Suprapubic skin (tissue), 4 donors: ENCODE measurements at places on chromosomes 16 and 17. TPM values are rescaled to one million over a fixed set of nuclear protein-coding genes. Genes with fewer than 3 reads are reported as not detected.

- no peaks in the 10 kb centered on the region for H3K27me3 ChIP-seq
- peaks cover 73% of the 10 kb centered on the region for H3K4me1 ChIP-seq
- H3K27ac ChIP-seq, result peak overlapping the region; percentile 99
- H3K4me3 ChIP-seq, result peak overlapping the region; percentile 91
Observed at GRCh38 chr17:2398655-2399571, 1.9 kb downstream of the MNT start.

- no peaks in the 10 kb centered on the region for H3K36me3 ChIP-seq
- peaks cover 5% of the 10 kb centered on the region for H3K27me3 ChIP-seq
- H3K4me3 ChIP-seq, result no peak overlapping the region
- no peak for DNase-seq
- peaks cover 30% of the 10 kb centered on the region for H3K4me1 ChIP-seq
Observed at GRCh38 chr17:41420134-41420533, 4.3 kb downstream of the KRT37 start.

GRCh38 chr16:89084814-89085612 is 8.6 kb upstream of the ACSF3 start:
- peaks cover 45% of the 10 kb centered on the region for H3K27me3 ChIP-seq
- no peaks in the 10 kb centered on the region for H3K4me1 ChIP-seq
- no peak overlapping the region for H3K4me3 ChIP-seq
- H3K36me3 ChIP-seq, result no peaks in the 10 kb centered on the region
- no peak overlapping the region for H3K27ac ChIP-seq

DNA sequence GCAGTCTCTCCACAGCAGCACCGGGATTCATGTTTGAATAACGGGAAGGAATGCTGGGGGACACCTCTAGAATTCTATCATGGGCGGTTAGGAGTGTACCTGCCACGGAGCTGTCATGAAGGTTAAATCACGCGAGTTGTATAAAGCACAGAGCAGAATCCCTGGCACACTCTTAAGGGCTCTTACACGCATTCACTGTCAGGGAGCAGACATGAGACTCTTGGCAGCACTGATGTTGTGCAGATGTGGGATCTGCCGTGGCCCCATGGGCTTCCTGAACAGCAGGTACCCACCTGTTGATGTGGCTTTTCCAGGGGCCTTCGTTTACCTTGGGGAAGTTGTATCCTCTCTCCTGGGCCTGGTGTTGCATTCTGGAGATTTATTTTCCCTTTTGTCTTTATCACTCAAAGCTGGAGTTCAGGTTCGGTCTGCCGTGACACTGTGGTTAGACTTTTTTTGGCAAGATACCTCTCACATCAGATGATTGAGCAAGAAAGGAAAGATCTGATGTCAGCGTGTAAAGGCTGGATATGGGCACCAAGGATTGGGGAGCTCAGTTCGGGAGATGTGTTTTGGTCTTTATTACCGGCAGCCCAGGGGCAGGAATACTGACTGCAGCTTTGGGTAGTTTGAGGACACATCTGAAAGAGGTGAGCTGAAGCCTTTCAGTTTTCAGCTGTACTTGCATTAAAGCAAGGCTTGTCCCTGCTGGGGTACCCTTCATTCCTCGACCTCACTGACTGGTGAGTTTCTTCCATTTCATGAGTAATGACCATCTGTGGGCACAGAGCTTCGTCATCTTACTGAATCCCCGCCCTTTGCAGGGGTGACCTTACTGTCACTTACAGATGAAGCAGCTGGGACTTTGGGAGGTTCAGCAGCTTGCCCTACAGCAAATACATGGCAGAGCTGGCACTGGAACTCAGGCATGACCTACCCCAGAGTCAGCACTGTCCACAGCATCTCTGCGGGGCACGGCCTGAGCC is 19.3 kb downstream of the KNOP1 start:
- no peak overlapping the region for H3K4me3 ChIP-seq
- peaks cover 56% of the 10 kb centered on the region for H3K4me1 ChIP-seq
- no peak for DNase-seq
- peak overlapping the region; percentile 85 for H3K27ac ChIP-seq

Gene FBXW10
- not detected for total RNA-seq

DNA sequence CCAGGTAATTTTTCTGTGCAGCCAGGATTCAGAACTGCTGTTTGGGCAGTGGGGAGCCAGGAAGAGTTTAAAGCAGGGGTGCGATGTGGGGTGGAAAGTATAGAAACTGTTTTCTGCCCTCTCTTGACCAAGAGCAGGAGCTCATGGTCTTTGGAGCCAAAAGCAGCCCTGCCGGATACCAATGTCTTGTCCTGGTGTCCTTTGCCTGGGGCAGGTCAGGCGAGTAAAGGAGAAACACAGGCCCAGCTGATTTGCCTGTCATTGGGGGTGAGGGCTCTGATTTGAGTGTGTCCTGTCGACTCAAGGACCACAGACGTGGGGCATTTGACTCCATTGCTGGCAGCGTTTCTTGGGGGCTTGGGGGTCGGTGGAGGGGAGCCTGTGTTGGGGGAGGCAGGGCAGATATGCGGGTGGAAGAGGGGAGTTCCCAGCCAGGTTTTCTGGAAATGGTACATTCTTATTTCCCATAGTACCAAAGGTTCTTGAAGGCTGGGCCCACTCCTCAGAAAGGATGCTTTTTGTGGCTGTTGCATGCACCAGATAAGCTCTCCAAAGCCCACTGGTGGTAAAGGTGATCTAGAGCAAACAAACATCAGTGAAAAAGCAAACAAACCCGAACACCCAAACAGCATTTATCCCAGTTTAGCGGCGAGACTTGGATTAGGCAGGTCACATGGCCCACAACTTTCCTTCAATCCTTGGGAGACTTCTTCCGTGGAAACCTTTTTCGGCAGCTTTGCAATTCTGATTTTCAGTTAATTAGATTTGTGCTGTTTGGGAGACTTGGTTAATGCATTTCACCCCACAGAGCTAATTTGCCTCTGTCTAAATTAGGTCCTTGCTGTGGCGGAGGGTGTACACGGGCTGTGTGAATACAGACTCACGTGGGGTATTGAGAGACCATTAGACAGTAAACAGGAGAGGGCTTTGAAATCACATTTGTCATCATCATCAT is 59.0 kb downstream of the MSI2 start:
- no peaks in the 10 kb centered on the region for H3K36me3 ChIP-seq
- no peaks in the 10 kb centered on the region for H3K27me3 ChIP-seq
- no peak overlapping the region for H3K4me3 ChIP-seq
- DNase-seq, result no peak

- no peaks in the 10 kb centered on the region for H3K36me3 ChIP-seq
- peaks cover 3% of the 10 kb centered on the region for H3K27me3 ChIP-seq
- no peak overlapping the region for H3K27ac ChIP-seq
Observed at GRCh38 chr16:20323591-20324117, 3.7 kb downstream of the GP2 start.

DNA sequence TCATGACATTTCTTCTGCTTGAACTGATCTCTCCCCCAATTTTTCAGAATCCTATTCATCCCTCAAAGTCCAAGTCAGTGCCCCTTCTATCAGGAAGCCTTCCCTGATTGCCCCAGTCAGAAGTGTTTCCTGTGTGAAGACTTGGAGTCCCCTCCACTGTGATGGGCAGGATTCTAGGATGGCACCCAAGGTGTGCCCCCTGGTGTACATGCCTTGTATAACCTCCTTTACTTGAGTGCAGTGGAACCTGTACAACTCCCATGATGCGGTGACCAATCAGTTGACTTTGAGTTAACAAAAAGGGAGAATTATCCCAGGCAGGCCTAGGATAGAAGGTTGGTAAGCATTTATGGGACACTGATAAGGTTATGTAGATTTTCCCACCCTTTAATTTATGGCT is 23.4 kb downstream of the MYH13 start:
- H3K27ac ChIP-seq, result no peak overlapping the region
- no peaks in the 10 kb centered on the region for H3K4me1 ChIP-seq
- H3K27me3 ChIP-seq, result no peaks in the 10 kb centered on the region
- H3K4me3 ChIP-seq, result no peak overlapping the region
- no peaks in the 10 kb centered on the region for H3K36me3 ChIP-seq

DNA sequence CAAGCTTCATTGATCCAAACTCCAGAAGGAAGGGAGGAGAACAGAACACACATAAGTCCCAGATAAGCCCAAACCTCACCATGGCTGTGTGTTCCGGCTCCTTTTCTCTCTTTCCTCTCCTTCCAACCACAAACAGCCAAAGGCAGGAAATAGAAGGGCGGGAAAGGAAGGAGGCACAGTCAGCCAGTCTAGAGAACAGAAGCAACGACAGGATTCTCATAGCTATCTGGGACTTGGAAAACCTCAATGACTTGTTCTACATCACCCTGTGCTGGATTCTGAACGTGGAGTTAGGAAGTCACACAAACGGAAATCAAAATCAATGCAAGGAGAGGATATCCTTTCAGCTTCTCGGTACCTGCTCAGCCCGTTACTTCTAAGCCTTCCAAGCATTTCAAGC is 9.0 kb downstream of the CRK start:
- peaks cover 20% of the 10 kb centered on the region for H3K4me1 ChIP-seq
- peak overlapping the region; percentile 7 for H3K27ac ChIP-seq
- H3K4me3 ChIP-seq, result no peak overlapping the region

- no peak for DNase-seq
- no peak overlapping the region for H3K27ac ChIP-seq
- no peaks in the 10 kb centered on the region for H3K36me3 ChIP-seq
- no peak overlapping the region for H3K4me3 ChIP-seq
- H3K27me3 ChIP-seq, result no peaks in the 10 kb centered on the region
- H3K4me1 ChIP-seq, result no peaks in the 10 kb centered on the region
Observed at GRCh38 chr16:78552106-78552675, 452.7 kb downstream of the WWOX start.

DNA sequence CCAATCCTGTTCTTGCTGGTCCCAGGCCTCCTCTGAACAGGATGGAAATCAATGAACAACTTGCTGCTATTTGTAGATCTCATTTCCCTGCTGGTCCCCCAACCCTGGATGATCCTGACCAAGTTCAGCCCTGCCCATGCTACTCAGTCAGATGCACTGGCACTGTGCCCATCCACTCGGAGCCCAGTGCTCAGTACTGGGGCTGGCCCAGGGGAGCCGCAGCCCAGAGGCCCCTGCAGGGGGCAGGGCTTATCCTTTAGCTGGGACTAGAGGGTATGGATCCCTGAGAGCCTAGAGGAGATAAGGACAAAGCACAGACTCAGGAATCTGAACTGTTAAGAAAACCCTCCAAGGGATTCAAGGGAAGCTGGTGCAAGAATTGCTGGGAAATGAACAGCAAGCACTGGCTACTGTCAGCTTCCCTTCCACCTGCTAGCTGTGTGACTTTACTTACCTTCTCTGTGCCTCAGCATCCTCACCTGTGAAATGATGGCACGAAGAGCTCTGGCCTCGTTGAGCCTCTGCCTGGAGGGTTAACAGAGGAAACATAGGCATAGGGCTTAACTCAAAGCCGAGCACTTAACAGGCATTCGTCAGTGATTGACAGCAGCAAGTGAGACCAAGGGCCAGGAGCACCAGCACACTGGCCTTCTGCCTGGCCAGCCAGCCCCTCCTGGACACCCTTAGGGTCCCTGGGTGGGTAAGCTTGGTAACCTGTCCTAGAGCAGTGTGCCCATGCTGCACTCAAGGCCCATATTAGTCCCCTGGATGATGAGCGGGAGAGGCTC is 29.8 kb upstream of the C1QL1 start:
- no peak for DNase-seq
- H3K4me1 ChIP-seq, result no peaks in the 10 kb centered on the region
- no peaks in the 10 kb centered on the region for H3K36me3 ChIP-seq
- H3K27ac ChIP-seq, result no peak overlapping the region
- no peak overlapping the region for H3K4me3 ChIP-seq

Gene CHST4
- total RNA-seq, result not detected

Gene IRF8
- 13.3 TPM for total RNA-seq

GRCh38 chr16:2091547-2092255 is 43.9 kb downstream of the TSC2 start:
- peak overlapping the region; percentile 14 for H3K4me3 ChIP-seq
- H3K4me1 ChIP-seq, result peaks cover 51% of the 10 kb centered on the region
- peak overlapping the region; percentile 50 for H3K27ac ChIP-seq
- peaks cover 93% of the 10 kb centered on the region for H3K36me3 ChIP-seq
- no peak for DNase-seq
- H3K27me3 ChIP-seq, result no peaks in the 10 kb centered on the region

- no peaks in the 10 kb centered on the region for H3K4me1 ChIP-seq
- H3K4me3 ChIP-seq, result no peak overlapping the region
- H3K27ac ChIP-seq, result no peak overlapping the region
- no peaks in the 10 kb centered on the region for H3K27me3 ChIP-seq
- DNase-seq, result no peak
Observed at GRCh38 chr17:14604591-14605266, 303.8 kb downstream of the HS3ST3B1 start.

- DNase-seq, result no peak
- H3K27me3 ChIP-seq, result no peaks in the 10 kb centered on the region
- H3K36me3 ChIP-seq, result no peaks in the 10 kb centered on the region
- no peaks in the 10 kb centered on the region for H3K4me1 ChIP-seq
- H3K4me3 ChIP-seq, result no peak overlapping the region
Observed at GRCh38 chr16:57690782-57691471, 3.7 kb upstream of the DRC7 start.
